T-helper 9 cell (primary cell): ENCODE measurements at places on chromosomes 5 and 9.

DNA sequence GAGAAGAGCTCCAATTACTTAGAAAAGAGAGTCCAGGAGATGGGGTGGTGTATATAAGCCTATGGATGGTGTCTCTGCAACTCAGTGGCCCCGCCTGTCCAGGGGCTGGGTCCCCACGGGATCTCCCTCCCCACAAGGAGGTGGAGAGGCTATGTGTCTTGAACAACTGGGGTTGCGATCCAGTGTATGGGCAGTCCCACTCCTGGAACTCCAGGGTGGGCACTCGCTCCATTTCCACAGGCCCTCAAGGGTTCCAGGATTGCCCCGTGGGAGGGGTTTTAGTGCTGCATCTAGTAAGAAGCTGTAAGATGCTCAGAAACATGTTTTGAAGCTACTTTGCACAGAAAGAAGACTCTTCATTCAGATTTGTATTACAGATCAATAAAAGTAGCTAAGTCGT, 558 bp upstream of the SMAD5 start:
- DNase-seq = no peak

GRCh38 chr5:16995372-16995771, 59.3 kb upstream of the MYO10 start:
- no peak for DNase-seq

DNA sequence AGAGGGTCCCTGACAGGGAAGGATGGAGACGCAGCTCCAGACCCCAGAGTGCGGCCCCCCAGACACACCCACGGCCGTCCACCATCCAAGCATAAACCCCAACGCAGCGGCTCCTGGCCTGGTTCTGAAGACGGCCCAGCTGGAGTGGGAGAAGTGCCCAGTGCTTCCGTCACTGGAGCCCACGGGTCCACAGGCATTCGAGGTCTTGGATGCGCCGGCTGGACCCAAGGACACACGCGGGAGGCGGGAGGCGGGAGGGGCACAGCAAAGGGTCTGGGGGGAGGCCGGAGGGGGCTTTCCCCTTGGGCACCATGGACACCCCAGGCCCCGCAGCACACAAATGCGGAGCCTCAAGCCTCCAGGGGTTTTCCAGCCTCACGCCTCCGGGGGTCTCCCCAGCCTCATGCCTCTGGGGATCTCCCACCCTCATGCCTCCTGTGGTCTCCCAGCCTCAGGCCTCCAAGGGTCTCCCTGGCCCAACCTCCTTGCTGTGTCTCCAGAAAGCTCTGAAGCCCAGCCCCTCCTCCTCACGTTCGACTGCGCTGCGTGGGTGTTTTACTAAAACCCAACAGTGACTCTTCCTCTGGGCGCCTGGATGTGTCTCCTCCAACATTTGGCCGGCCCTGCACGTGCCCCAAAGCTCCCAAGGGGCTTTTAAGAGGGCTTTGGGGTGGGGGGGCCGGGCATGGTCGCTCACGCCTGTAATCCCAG, 15.2 kb downstream of the EXD3 start:
- no peak for DNase-seq

DNA sequence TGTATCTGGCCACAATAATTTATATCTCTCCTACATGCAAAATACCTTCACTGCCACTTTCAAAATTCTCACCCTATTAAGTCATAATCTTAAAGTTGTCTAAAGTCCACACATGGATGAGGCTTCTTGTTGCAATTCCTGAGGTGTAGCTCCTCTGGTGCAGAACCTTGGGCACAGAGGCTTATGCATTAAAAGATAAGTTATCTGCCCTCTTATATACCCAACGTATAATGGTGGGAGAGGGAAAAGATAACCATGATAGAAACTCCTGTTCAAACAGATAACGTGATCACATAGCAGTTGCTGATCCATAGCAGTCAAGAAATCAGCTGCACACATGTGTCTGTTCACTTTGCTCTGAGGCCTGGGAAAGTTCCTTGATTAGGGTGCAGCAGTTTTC, 1767.0 kb downstream of the MAT2B start:
- no peak for DNase-seq

GRCh38 chr9:105900123-105900522, 205.8 kb downstream of the TMEM38B start:
- DNase-seq = no peak

- DNase-seq = no peak
Observed at GRCh38 chr5:67752357-67752708, 463.2 kb upstream of the PIK3R1 start.

- DNase-seq = no peak
Observed at GRCh38 chr5:16428359-16428758, 37.2 kb downstream of the ZNF622 start.

GRCh38 chr5:9761706-9762105, 131.6 kb upstream of the TAS2R1 start:
- DNase-seq = no peak

- DNase-seq = no peak
Observed at GRCh38 chr9:12814877-12815237, 40.0 kb downstream of the LURAP1L start.

DNA sequence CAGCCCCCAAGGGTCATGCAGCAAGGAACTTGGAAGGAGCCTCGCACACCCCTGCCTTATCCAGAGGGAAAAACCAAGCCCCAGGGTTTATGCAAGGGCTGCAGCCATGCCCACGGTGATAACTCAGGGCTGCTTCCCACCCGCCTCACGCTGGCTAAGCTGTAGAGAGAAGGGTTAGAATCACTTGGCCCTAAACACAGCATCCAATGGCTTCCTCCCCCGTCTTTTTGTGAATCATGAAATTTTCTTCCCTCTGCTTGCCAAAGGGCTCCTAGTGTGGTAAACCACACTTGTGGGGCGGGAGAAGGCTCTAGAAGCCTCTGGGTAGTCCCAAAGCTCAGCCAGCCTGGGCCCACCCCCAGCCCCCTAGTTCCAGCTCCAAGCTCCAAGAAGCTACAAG, 55.9 kb upstream of the ORM1 start:
- DNase-seq = no peak

DNA sequence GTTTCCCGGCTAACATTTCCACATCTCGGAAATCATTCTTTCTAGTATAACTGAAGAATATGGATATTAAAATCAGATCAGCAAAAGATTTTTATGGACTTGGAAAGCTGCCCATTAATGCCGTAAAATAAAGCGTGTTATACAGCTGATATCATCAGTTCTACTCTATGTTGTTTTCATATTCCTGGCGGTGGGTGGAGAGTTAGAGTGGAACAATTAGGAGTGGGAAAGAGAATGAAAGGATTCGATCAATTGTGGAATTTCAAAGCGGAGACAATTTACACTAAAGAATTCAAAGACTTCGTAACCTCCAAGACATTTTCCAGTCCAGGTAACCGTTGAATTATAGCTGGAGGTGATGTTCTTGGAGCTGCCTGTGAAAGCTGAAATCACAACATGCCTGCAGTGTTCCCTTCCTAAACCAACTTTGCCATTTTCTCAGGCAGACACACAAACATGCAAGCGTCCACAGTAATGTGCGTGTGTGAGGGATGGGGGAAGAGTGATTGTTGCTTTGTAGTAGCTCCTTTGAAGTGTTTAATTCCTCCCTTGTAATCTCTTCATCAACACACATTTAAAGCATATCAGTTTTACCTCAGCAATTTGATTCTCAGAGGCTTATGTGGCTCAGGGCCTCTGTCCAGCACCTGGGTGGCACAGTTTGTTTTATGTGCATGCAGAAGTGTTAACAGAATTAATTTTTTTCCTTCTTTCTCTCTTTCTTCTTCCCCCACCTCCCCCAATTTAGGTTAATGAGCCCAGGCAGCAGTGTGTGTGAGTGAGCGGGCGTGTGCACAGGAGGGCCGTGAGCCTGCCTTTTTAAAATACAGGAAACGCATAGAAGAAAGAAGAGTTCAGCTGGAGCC, 544.1 kb downstream of the RAB3C start:
- no peak for DNase-seq

DNA sequence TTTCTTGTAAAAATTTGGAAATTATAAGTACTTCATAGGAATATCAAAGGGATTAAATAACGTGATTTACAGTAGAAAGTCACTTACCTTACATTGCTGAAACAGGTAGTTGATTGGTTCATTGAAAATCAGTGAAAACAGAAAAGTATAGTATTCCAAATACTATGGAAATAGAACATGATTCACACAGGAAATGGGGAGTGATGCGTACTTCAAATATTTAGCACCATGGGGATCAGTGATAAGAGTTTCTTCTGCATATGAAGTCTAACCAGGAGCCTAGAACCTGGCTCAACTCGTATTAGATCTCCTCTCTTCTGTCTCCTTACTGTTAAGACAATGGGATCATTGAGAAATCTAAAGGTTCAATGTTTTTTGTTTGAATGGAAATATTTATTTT, 133.3 kb downstream of the FAM174A start:
- DNase-seq = no peak

DNA sequence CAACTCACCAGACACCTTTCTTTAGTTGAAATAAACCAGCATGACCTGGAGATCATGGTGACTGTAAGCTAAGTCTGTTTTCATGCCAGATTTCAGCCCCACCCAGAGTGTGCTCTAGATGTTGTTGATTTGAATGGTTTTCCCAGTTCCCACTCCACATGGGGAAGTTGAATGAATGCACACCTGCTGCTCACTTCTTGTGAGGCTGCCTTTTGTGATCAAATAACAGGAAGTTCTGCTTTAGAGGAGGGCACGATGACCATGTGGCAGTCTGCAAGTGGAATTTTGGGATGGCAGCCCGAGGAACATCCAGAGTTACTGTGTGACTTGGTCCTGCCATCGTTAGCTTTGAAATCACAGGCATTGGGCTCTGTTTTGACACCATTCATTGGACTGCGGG, 18.7 kb downstream of the SLC46A2 start:
- DNase-seq = no peak

DNA sequence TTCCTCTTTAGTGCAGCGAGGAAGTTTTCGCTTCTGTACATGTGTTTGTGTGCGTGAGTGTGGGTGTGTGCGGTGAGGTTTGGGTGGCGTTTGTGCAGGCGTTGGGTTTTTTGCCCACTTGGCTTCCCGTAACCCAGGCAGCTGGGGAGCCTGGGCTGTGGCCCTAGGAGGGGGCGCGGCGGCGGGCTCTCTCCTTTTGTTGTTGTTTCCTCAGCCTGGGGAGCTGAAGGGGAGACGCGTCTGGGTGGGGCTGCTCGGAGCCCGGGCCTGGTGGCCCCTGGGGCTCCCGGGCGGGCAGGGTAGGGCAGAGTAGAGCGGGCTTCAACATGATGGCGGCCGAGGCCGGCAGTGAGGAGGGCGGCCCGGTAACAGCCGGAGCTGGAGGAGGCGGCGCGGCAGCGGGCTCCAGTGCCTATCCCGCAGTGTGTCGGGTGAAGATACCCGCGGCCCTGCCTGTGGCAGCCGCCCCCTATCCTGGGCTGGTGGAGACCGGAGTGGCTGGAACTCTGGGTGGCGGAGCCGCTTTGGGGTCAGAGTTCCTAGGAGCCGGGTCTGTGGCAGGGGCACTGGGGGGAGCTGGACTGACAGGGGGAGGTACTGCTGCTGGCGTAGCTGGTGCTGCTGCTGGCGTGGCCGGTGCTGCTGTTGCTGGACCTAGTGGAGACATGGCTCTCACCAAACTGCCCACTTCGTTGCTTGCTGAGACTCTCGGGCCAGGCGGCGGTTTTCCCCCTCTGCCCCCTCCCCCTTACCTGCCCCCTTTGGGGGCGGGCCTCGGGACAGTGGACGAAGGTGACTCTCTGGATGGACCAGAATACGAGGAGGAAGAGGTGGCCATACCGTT, 665 bp downstream of the RASA1 start:
- peak; percentile 61 for DNase-seq

- DNase-seq = no peak
Observed at GRCh38 chr5:124973661-124974060, 227.2 kb upstream of the ZNF608 start.

DNA sequence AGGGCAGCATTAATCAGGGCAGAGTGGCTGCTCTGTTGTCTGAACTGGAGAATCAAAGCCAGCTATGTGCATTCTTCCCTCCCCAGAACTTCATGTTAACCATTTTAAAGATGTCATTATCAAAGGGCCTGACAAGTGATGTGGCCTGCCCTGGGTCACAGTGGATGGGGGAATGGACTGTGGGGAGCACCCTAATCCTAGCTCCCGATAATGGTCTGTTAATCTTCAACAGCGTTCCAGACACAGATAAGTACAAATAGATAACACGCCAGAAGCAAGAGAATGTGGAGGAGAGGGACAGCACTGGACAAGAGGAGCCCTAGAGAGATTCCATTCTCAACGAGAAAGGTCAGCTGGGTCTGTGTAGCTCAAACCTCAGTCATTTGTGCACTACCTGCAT, 77.5 kb downstream of the DPYSL3 start:
- DNase-seq = no peak

GRCh38 chr5:59184769-59185168, 601.9 kb downstream of the RAB3C start:
- no peak for DNase-seq

DNA sequence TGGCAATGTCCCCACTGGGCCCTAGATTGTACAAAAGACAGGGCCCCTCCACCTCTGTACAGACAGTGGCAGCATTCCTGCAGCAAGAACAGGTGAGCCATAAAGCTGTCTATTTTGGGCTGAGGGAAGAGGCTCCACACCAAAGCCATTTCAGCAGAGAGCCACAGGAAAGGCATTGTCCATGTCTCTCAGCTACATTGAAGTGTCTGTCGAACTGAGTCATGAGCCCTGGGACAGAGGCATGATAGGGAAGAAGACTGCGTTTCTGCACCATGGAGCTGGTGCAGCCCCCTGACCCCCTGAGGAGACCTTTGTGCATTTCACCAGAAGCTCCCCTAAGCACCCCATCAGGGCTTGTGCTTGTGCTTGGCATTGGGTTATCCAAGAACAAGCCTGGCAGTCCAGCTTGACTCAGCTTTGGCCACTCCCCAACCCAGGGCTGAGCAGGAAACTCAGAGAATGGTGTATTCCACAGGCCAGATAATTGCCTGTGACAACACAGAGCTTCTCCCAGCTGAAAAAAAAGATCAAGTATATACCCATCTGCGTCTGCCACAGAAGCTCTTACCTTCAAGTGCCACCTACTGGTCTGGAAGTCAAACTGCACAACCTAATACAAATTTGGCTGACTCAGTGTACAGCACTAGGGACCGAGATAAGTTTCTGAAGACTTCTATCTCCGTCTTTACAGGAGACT, 5.9 kb upstream of the FRMD3 start:
- DNase-seq = no peak
